Fibroblast of villous mesenchyme (primary cell): ENCODE measurements at places on chromosomes 5 and 9. TPM values are rescaled to one million over a fixed set of nuclear protein-coding genes. Genes with fewer than 3 reads are reported as not detected.
A peak's percentile ranks its signal among the peaks of the same experiment; 100 is the strongest.

The FOXD4L3 gene
- 0.32 TPM in 1 of 2 replicates, not detected in the other for total RNA-seq

The LCN15 gene
- not detected in 2 replicates for total RNA-seq

The PLEKHG4B gene
- total RNA-seq = under 0.01 TPM in 2 replicates

The SHISAL2B gene
- total RNA-seq = not detected in 2 replicates

The CDK9 gene
- total RNA-seq = 37.0 and 50.1 TPM in 2 replicates

The SETX gene
- total RNA-seq = 77.6 and 89.8 TPM in 2 replicates

GRCh38 chr5:135467871-135468485, 15.8 kb upstream of the TIFAB start:
- DNase-seq = no peak

GRCh38 chr9:2808105-2808504, 35.8 kb downstream of the PUM3 start:
- no peak for DNase-seq

- DNase-seq = peak; percentile 48
Observed at GRCh38 chr5:109866051-109866450, 176.3 kb downstream of the MAN2A1 start.

DNA sequence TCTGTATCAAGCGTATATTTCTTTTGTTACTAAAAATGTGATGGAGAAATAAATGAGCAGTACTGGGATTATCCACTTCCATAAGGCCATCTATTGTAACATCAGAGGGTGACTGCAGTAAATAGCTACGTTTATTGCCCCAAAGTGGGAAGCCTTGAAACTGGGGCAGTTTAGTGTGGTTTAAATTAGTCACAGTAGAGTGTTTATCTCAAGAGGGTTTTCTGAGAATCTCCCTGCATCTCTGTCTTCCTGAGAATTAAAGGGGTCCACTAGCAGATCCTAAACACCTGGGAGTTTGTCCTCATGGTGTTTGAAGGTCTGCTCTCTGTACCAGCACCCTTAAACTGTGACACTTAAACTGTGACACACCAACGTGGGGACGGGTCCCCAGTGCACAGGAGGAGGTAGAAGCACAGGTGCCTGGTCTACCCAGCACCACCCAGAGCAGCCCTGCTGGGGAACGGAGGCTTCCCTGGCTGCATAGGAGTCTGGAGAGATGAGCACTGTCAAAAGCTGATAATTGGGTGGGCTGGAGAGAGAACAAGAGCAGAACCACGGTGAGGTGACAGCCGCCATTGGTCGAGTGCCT, 25.2 kb downstream of the PRRC2B start:
- peak; percentile 39 for DNase-seq

DNA sequence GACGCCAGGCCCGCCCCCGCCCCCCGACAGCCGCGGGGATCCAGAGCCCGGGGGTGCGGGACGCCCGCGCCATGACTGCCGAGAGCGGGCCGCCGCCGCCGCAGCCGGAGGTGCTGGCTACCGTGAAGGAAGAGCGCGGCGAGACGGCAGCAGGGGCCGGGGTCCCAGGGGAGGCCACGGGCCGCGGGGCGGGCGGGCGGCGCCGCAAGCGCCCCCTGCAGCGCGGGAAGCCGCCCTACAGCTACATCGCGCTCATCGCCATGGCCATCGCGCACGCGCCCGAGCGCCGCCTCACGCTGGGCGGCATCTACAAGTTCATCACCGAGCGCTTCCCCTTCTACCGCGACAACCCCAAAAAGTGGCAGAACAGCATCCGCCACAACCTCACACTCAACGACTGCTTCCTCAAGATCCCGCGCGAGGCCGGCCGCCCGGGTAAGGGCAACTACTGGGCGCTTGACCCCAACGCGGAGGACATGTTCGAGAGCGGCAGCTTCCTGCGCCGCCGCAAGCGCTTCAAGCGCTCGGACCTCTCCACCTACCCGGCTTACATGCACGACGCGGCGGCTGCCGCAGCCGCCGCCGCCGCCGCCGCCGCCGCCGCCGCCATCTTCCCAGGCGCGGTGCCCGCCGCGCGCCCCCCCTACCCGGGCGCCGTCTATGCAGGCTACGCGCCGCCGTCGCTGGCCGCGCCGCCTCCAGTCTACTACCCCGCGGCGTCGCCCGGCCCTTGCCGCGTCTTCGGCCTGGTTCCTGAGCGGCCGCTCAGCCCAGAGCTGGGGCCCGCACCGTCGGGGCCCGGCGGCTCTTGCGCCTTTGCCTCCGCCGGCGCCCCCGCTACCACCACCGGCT, 1.0 kb downstream of the FOXE1 start:
- DNase-seq = peak; percentile 10

GRCh38 chr9:120368799-120369198, 211.2 kb downstream of the CDK5RAP2 start:
- no peak for DNase-seq

GRCh38 chr9:130150779-130151382, 21.3 kb upstream of the NCS1 start:
- peak; percentile 55 for DNase-seq

GRCh38 chr5:75045071-75045470, 7.3 kb downstream of the GCNT4 start:
- DNase-seq = no peak

DNA sequence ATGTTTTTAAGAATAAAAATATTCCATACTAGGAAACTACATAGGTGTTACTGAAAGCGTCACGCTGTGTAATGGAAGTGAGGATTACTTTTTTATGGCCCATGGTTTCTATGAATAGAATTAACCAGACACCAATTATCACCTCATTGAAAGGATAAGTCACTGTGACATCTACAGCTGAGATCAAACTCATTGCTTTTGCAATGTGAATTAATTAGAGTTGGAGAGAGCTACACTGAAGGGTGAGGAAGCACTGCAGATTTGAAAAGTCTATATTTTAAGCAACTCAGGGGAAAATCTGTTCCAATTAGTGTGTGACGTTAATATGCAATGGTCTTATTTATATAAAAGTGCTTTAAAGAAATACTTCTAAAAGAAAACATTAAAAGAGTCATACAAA, 1300.1 kb upstream of the DMAC1 start:
- DNase-seq = no peak

GRCh38 chr9:115158661-115159481, 40.9 kb upstream of the TNC start:
- peak; percentile 65 for DNase-seq

GRCh38 chr9:134384811-134385479, 58.7 kb downstream of the RXRA start:
- no peak for DNase-seq

DNA sequence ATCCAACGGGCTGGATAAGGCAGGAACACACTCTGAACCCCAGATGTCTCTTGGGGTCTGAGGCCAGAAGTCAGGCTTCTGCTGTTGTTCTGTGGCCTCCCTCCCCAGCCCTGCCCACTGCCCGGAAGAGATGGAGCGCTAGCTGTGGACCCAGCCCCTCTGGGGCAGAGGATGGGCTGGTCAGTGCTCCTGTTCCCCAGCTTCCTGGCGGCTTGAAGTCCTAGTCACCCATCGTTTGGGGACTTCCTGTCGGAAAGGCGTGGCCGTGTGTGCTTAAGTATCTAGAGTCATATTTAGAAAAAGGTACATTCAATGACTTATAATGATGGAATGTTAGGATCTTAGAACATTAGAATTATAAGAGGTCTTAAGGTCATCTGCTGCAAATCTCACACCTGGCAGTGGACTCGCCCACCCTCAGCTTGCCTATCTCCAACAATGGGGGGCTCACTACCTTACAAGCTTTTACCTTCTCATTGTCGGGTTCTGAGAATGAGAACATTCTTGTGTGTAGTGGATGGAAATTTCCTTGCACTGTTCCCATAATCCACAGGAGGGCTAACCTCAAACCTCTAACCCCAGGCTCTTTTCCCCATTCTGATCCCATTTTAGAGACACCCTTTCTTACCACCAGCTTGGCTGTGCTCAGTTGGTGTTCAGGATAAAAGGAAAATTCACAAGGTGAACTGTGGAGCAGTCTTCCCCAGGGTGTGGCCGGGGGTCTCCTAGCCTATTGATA, 13.4 kb upstream of the AIF1L start:
- no peak for DNase-seq

DNA sequence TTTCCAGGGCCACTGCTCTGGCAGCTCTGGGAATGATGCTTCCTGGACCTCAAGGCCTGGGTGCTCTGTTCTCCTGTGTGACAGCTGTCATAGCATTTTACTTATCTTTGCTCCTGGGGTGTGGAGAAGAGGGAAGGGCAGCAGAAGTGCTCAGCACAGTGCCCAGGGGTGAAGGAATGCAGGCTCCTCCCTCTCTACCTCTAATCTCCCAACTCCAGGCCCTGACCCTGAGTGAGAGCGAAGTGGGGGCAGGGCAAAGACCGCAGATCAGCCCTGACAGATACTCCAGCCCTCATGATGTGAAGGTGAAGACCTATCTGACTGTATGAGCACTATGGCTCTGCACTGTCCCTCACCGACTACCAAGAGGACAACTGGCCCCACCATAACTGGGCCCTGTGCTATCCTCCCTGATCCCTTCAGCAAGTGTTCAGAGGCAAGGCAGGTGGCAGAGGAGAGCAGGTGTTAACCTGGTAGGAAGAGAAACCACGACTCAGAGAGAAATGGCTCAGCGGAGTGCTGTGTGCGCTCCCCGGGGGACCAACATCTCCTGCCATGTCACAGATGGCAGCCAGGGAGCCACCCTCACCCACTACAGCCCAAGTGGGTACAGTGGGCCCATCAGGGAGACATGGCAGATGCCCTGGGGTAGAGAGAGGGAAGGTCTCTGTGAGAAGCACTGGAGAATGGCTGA, 16.8 kb downstream of the ACSL6 start:
- no peak for DNase-seq

DNA sequence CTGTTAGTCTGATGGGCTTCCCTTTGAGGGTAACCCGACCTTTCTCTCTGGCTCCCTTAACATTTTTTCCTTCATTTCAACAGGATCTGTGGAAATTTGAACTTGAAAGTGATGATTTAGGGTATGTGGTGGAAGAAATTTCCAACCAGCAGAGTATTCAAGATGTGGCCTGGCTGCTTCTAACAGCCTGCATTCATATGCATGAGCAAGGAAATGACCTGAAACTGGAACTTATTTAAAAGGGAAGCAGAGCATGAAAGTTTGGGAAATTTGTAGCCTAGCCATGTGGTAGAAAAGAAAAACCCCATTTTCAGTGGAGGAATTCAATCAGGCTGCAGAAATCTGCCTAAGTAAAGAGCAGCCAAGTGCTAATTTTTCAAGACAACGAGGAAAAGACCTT, 41.7 kb downstream of the UNC13B start:
- DNase-seq = no peak

DNA sequence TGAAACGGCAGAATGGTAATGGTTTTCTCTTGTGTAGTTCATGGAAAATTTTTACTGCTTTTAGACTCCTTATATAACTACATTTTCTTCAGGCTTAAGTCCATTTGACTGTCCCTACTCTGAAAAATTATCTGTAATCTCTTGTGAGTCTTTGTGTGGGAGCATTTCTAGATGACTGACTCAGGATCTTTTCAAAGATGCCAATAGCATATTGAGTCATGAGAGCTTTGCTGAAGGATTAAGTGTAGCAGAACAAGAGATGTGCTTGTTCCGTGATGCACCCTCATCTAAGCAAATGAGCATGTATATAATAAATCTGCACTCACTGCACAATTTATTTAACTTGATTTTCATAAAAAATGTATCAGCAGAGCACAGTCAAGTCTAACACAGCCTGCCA, 298.7 kb upstream of the CDH6 start:
- DNase-seq = no peak

DNA sequence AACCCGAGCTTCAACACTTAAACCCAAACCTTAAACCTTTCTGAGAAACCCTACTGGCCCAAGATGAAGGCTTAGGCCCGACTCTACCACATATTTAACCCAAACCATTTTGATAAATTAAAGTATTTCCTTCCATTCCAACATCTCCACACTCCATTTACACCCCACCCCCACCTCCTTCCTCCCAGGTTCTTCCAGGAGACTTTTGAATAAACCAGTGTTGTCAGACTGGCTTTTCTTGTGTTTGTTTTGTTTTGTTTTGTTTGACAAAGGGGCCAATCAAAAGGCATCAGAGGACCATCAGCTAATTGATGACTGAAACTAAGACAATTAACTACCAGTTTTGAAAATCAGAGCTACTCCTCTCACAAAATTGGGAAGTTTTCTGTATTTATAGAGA, 4.6 kb upstream of the ZNF608 start:
- no peak for DNase-seq

GRCh38 chr9:109739760-109740159, 40.2 kb upstream of the PALM2AKAP2 start:
- DNase-seq = peak; percentile 18

- no peak for DNase-seq
Observed at GRCh38 chr5:107342371-107342770, 328.4 kb downstream of the EFNA5 start.

DNA sequence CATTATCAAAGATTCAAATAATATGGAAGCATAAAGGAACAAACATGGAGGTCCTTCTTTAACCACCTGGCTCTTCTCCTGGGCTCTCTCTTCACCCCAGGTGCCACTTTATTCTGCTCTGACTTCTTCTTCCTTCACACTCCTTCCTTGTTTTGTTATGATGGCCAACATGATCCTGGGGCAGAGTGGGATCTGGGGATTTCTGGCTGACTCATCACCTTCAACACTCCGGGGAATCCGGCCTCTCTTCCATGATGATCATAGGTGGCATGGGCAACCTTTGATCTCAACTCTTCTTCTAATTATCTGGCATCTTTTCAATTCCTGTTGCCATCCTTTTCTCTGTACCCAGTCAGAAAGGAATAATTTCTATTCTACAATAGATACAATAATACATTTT, 62.1 kb upstream of the TRPC7 start:
- no peak for DNase-seq

DNA sequence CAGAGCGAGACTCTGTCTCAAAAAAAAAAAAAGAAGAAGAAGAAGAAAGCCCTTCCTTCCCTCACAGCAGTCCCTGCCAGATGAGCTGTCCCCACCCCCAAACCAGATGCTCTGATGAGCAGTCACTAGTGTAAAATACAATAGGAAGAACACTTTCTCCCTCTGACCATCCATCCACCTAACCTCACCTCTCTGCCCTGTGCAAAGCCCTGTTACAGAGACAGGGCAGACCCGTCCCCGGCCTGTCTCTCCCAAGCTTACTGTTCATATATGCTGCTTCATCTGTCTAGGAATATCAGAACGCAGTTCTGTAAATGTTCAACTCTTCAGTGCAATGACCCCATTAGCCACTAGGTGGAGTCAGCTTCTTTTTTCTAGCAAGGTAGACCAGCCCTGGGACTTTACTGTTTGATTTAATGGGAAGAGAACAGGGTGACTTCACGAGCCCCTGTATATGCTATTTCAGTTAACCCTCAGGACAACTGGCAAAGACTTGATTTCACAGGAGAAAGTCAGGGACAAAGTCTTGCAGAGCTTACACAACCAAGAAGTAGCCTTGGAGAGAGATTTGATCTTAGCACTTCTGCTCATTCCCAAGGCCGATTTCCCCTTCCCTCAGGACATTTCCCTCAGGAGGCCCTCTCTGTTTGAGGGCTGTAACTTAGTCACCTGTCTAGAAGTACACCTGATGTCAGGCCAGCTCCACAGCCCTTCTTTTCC, 14.9 kb upstream of the FGFR4 start:
- DNase-seq = peak; percentile 86

DNA sequence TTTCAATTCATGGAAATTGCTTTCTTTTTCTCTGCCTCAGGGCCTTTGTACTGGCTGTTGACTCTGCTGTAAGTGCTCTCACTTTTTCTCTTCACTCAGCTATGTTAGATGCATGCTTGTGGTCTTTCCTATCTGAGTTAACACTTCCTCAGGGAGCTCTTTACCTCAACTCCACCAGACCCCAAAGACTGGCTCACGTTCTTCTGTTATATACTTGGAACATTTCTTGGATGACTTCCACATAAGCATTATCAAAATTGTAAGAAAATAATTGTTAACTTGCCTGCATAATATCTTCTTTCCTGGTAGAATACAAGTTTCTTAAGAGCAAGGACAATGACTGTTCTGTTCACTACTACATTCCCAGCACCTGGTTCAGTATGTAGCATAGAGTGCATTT, 455.9 kb downstream of the EBF1 start:
- DNase-seq = no peak

GRCh38 chr9:98342820-98343210, 87.4 kb upstream of the TBC1D2 start:
- DNase-seq = no peak
